ENCODE measurements at places on chromosomes 7 and 10.

DNA sequence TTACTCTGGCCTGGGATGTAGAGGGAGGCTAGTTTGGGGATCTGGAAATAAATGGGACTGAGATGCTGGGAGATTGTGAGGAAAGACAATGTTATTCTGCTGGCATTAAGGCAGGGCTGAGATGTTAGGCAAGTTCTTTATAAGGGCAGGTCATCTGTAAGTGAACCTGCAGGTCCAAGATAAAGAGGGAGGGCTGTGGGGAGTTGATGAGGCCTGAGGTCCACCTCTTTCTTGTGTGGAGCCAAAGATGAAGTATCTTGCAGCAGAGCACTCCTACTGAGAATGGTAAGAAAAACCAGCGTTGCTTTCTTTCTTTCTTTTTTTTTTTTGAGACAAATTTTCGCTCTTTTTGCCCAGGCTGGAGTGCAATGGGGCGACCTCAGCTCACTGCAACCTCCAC lies 19.1 kb downstream of the CYCS start:
- DNase-seq: no peak
- no peaks in the 10 kb centered on the region for H3K36me3 ChIP-seq

GRCh38 chr7:148699024-148699781 lies 500 bp downstream of the CUL1 start:
- H3K27ac ChIP-seq: peak overlapping the region; percentile 80
- H3K4me3 ChIP-seq: peak overlapping the region; percentile 72
- H3K36me3 ChIP-seq: no peaks in the 10 kb centered on the region

DNA sequence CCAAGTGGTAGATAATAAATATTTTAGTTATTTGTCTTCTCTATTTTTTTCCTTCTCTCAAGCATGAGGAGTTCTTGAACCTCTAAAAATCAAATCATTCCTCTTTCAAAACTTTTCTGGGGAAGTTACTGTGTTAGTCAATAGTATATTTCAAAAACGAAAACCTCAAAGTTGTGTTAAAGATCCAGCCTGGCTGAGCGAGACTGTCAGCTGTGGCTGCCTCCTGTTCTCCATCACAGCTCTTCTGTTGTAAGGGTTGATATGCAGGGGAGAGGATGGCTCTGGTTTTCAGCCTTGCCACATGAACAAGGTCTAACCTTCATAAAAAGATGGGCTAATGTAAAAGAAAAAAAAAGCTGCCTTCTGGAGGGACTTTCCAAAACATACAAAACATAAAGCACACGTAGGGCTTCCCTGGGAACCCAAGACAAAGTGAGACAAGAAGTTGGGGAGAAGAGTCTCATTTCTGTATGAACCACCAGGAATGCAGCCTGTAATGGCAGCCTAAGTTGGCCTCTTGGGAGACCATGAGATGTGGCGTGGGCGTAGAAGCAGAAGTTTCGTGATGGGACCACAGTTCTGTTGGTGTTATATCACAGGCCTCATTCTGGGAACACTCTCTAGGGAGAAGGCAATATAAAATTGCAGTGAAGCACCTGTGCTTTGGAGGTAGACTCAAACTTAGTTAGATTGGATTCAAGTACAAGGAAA lies 77.9 kb upstream of the FHIP2A start:
- no peak overlapping the region for H3K4me3 ChIP-seq
- no peaks in the 10 kb centered on the region for H3K27me3 ChIP-seq
- H3K4me1 ChIP-seq: no peaks in the 10 kb centered on the region
- no peaks in the 10 kb centered on the region for H3K36me3 ChIP-seq
- H3K27ac ChIP-seq: no peak overlapping the region

DNA sequence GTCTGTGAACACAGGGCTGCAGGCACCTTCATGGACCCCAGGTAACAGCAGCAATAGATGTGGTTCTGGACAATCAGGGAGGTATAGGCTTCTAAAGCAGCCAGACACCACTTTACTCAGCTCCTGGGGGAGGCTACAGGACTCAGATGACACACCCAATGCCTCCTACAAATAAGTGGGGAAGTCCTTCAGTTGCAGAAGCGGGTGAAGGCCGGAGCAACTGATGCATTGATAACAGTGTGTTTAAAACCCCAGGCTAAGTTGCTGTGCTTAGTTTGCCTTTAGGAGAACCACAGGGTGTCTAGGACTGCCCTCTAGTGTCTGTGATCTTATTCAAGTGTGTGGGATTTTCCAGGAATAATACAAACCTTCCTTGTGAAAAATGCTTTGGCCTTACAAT lies 5.9 kb upstream of the ITGA8 start:
- no peak overlapping the region for H3K4me3 ChIP-seq
- no peaks in the 10 kb centered on the region for H3K36me3 ChIP-seq
- H3K27ac ChIP-seq: no peak overlapping the region
- H3K27me3 ChIP-seq: no peaks in the 10 kb centered on the region
- H3K4me1 ChIP-seq: no peaks in the 10 kb centered on the region

GRCh38 chr7:4066626-4067475 lies 615.2 kb upstream of the FOXK1 start:
- H3K27ac ChIP-seq: no peak overlapping the region
- H3K36me3 ChIP-seq: no peaks in the 10 kb centered on the region
- H3K27me3 ChIP-seq: no peaks in the 10 kb centered on the region
- DNase-seq: no peak
- H3K4me3 ChIP-seq: no peak overlapping the region

DNA sequence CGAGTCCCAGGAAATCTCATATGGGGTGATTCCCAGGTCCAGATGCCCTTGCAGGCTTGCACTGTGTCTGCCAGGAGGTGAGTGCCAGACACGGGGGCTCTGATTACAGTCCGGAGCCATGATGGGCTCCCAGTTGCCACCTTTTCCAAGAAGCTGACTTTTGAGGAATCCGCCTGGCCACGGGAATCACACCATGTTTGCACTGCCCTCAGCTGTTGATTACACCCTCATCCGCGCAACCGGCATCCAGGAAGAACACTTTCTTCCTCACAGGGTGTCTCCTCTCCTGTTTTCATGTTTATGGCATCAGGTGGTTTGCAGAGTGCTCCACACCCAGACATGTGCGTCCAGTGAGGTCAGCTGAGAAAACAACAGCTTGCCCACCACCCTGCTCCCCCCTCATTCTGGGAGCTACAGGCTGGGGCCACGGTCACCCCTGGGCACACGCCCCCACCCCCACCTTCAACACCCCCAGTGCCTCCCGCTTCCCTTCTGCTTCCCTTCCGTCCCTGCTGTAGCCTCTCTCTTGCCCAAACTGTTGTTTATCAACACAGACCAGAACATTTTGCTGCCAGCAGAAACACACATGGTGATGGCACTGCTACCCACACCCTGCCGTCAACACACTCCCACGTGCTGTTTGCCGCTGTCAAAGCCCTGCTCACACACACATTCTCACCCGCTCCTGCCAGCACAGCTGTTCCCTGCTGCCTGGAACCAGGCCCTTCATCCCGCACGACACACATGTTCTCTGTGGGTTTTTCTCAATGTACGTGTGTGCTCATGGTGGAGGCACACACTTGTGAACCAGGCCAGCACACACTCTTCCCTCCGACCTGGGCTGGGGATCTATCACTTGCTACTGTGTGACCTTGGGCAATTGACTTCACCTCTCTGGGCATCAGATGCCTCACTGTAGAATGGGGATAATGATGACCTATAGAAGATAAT lies 35.8 kb downstream of the DDIT4 start:
- peak overlapping the region; percentile 63 for H3K27ac ChIP-seq
- H3K27me3 ChIP-seq: no peaks in the 10 kb centered on the region
- no peak overlapping the region for H3K4me3 ChIP-seq
- no peaks in the 10 kb centered on the region for H3K36me3 ChIP-seq

- H3K4me1 ChIP-seq: no peaks in the 10 kb centered on the region
- no peaks in the 10 kb centered on the region for H3K27me3 ChIP-seq
- no peak overlapping the region for H3K27ac ChIP-seq
Observed at GRCh38 chr7:141960687-141961422, 12.7 kb downstream of the TAS2R38 start.

DNA sequence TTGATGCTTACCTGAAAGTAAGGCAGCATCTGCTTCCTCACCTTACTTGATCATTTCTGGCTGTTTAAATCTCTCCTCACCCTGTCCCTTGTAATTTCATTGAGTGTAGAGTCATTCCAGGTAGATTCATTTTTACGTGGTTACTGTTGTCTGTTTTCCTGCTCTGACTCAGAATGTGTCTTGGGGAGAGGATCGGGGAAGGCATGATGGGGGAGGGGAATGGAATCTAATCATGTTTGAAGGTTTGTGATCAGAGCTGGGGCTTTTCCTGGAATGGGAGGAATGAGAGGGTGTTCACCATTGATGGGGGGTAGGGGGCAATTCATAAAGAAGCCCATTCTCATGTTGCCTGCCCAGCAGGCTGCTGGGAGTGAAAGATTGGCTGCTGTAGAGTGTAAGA lies 18.7 kb downstream of the SEC24C start:
- H3K4me1 ChIP-seq: peaks cover 51% of the 10 kb centered on the region
- H3K27ac ChIP-seq: no peak overlapping the region
- no peak overlapping the region for H3K4me3 ChIP-seq
- no peaks in the 10 kb centered on the region for H3K27me3 ChIP-seq
- peaks cover 71% of the 10 kb centered on the region for H3K36me3 ChIP-seq
- no peak for DNase-seq

DNA sequence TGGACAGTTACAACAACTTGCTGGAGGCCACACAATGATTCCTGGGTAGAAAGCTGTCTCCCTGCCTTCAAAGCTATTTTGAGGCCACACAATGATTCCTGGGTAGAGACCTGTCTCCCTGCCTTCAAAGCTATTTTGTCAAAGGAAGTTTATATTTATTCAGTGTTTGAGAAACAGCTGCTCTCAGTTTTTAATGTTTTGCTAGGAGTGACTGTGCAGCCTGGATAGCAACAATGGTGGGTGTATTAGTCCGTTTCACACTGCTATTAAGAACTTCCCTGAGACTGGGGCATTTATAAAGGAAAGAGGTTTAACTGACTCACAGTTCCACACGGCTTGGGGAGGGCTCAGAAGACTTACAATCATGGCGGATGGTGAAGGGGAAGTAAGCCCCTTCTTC lies 3.9 kb upstream of the SGPL1 start:
- peaks cover 20% of the 10 kb centered on the region for H3K4me1 ChIP-seq
- H3K36me3 ChIP-seq: no peaks in the 10 kb centered on the region
- no peak for DNase-seq
- no peak overlapping the region for H3K4me3 ChIP-seq
- no peaks in the 10 kb centered on the region for H3K27me3 ChIP-seq

DNA sequence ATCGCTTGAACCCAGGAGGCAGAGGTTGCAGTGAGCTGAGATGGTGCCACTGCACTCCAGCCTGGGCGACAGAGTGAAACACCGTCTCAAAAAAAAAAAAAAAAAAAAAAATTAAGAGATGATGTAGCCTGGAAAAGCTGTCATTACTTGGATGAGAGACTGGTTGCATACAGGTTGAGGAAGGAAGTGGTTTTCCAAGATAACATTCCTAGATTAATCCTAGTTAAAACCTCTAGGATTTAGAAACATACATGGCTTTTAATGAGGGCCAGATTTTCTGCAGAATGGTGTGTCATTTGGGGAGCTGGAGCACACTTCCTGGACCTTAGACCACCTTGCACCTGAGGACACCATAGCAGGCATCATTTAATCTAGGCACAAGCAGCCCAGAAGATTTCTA lies 17.8 kb downstream of the VWA2 start:
- no peak for DNase-seq
- H3K27ac ChIP-seq: no peak overlapping the region
- no peak overlapping the region for H3K4me3 ChIP-seq
- no peaks in the 10 kb centered on the region for H3K27me3 ChIP-seq

DNA sequence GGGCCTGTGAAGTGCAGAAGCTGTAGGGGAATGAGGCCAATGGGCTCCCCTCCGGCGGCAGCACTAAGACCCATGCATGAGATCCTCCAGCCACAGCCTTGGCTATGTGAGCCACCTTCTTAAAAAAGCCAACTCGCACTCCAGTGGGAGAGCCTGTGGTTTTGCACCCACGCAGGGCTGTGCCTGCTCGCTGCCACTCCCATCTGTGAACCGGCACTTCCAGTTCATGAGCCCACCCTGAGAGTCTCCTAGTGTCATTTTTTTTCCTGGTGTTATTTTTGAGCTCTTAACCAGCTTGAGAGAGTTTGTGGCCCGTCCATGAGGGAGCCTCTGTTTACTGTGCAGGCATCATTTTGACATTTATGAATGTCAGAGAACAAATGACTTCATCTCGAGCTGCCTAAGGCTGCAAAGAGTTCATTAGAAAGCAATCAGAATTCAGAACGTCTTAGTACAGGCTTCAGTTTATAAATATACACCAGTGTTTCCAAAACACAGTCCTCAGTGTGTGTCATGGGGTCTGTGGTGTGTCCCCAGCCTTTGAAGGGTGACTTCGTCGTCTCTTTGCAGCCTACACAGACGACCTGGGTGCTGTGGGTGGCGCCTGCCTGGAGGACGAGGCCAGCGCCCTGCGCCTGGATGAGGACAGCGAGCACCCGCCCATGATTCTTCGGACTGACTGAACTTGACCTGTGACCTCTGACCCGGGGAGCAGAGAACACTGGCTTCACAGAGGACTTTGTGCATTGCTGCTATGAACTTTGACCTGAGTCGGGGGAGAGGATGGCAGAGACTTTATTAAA lies 40.4 kb downstream of the WIPI2 start:
- H3K27ac ChIP-seq: no peak overlapping the region
- H3K4me3 ChIP-seq: no peak overlapping the region
- peaks cover 4% of the 10 kb centered on the region for H3K4me1 ChIP-seq
- H3K27me3 ChIP-seq: no peaks in the 10 kb centered on the region

GRCh38 chr10:12605580-12606405 lies 256.4 kb downstream of the CAMK1D start:
- peak overlapping the region; percentile 30 for H3K4me3 ChIP-seq
- peaks cover 17% of the 10 kb centered on the region for H3K4me1 ChIP-seq
- DNase-seq: peak; percentile 53
- H3K36me3 ChIP-seq: no peaks in the 10 kb centered on the region
- H3K27ac ChIP-seq: no peak overlapping the region

DNA sequence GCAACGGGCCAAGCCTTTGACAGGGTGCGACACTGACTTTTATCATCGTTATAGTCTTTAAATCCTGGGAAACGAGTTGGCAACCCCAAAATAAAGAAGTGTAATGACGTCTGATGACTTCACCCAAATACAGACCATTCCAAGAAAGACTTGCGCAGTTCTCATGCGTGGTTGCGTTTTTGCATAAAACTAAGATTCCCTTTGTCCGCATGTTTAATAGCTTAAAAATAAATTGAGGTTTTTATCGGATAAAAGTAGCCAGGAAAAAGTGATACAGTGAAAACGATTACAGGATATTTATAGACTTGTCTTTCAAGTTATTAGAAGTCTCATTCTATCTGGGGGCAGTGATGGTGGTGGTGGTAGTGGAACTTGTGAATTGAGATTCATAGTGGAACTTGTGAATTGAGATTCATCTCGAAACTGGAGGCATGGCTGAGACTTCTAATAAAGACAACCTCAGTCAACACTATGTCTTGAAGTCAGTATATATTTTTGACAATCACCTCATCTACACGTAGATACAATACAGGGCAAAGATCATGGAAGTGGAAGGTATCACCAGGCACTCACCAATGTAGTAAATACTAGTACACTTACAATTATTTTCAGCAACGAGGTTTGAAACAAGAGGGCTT lies 1.2 kb upstream of the NAMPT start:
- H3K27ac ChIP-seq: peak overlapping the region; percentile 94
- H3K36me3 ChIP-seq: no peaks in the 10 kb centered on the region
- H3K4me1 ChIP-seq: peaks cover 22% of the 10 kb centered on the region
- DNase-seq: peak; percentile 4
- no peaks in the 10 kb centered on the region for H3K27me3 ChIP-seq

Measured in CD8-positive, alpha-beta memory T cell (primary cell).